ENCODE measurements at places on chromosomes 6 and 20.
A peak's percentile ranks its signal among the peaks of the same experiment; 100 is the strongest.

DNA sequence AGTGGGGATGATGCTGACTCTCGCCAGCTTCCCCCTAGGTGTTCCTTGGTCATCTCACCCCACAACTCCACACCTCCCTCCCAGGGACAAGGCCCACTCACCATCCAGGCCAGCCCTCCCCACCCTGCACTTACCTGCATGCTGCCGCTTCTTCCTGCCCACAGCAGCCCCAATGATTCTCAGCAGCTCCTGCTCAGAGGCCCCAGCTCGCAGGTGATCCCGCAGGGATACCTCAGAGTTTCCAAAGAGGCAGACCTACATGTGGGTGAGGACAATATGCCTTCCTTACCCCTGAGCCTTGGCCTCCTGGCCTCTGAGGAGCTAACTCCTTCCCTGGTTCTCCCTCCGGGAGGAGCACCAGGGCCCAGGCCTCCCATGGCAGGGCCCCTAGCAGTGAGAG lies 24.6 kb downstream of the MOCS1 start:
- no peak for DNase-seq

GRCh38 chr6:11614534-11615213 lies 77.1 kb downstream of the TMEM170B start:
- no peak for DNase-seq

DNA sequence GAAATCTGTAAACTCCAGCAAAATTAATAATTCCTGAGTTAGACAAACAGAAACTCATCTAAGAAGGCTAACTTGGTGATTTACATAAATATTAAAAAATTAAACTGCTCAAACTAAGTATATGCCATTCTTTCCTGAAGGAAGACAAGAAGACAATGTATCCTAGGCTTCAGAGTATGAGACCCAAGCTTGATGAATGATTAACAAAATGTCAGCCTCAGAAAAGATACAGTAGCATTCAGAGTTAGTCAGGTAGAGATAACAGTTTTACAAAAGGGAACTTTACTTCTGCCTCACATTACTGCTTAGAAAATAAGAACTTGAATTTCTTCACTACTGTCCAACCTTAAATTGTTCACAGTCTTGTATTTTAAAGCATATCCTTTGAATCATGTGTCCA lies 12.0 kb downstream of the CSNK2A1 start:
- no peak for DNase-seq

GRCh38 chr6:158785036-158785435 lies 34.1 kb downstream of the EZR start:
- no peak for DNase-seq

- no peak for DNase-seq
Observed at GRCh38 chr20:53927990-53928389, 142.4 kb downstream of the BCAS1 start.

DNA sequence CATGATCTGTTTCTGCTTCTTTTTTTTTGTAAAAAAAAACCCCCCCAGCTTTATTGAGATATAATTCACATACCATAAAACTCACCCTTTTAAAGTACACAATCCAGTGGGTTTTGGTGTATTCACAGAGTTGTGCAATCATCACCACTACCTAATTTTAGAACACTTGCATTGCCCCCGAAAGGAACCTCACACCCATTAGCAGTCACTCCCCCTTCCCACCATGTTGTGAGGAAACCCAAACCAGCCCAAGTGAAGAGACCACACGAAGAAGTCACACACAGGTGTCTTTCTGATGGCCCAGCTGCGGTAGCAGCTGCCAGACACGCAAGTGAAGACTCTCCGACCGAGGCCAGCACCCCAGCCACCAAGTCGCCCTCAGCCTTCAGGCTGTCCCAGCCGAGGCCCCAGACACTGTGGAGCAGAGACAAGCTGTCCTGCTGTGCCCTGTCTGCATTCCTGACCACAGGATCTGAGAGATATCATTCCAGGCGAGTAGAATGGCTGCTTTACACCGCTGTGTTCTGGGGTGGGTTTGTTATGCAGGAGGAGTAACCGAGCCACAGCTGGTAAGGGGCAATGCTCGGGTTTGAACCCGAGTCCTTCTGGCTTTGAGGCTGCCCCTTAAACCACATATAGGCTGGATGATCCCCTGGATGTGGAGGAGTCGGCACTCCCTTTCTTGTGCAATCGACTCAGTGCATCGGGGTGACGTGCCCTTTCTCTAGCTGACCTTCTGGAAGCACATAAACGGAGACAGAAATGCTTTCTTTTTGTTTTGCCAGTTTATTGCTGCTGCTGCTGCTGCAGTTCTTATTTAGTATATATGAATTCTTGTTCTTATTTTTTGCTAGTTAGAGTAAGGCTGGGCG lies 59.1 kb upstream of the PTPN1 start:
- peak; percentile 67 for DNase-seq

DNA sequence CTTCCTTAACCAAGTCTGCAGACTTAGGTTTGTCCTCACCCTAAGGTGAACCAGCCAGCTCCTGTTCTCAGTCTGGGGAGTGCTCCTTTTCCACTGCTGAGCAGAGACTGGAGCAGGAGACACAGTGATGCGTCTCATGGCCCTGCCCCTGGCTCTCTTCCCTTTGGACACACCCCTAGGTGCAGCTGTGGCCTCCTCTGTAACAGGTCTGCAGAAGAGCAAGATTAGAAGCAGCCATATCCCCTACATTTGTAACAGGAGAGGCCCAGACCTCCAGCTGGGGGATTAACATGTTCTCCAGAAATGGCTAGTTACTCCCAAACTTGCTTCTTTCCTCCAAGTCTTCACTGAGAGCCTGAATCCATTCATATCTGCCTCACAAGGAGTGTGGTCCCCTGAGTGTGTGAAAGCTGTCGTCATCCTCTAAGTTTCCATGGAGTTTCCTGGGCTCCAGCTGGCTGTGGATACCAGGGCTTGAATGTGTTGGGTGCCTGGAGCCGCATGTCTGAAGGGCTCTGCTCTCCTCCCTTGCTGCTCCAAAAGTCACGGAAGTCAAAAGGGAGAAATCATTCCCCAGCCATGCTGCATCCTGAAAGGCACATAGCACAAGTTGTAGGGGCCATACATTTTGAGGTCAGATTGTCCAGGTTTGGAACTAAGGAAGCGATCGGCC lies 57.7 kb downstream of the PPP1R14C start:
- DNase-seq: no peak

GRCh38 chr6:106745197-106745770 lies 115.9 kb downstream of the QRSL1 start:
- no peak for DNase-seq
